ENCODE measurements at places on chromosomes 7 and 10.

- DNase-seq: no peak
Measured at GRCh38 chr7:71198887-71199286, 66.9 kb downstream of the GALNT17 start.

GRCh38 chr10:24209432-24209771, 464 bp downstream of the KIAA1217 start:
- DNase-seq: no peak

GRCh38 chr10:94183666-94184264, 179.0 kb downstream of the NOC3L start:
- no peak for DNase-seq

DNA sequence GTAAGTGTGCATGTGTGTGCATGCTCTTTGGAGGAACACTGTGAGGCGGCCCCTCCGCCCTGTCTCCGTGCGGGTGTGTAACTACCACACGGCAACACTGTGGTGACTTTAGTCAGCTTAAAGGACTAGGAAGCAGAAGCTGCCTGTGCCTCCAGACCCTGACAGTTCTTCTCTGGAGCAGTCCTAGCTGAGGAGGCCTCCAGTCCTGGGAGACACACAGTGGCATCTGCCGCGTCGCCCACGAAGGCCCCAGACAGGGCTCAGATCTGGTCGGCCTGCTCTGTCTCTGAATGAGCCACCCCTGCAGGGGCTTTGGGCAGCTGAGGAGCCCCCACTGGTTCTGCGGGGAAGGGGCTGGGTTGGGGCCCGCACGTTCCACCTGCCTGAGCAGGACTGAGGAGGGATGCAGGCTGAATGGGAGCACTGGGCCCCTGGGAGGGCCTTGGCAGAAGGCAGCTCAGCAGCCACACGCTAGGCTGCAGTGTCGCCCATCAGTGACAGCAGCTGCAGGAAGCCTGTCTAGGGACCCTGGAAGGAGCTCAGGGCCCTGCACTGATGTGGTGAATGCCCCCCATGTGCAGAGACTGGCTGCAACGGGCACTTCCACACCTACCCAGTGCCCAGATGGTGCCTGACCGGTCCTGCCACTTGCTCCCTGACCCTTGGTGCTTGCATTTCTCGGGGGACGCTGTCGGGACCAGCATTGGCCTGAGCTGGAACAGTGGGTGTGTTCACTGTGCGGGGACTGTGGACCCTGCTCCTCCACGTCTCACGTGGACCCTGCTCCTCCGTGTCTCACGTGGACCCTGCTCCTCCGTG, 27.3 kb upstream of the KNDC1 start:
- no peak for DNase-seq

GRCh38 chr7:130298544-130299326, 5.8 kb downstream of the CPA4 start:
- DNase-seq: no peak

- DNase-seq: no peak
Measured at GRCh38 chr7:101618207-101618839, 10.8 kb downstream of the MYL10 start.

- DNase-seq: peak; percentile 69
Measured at GRCh38 chr10:102645741-102646609, 1.7 kb downstream of the TRIM8 start.

DNA sequence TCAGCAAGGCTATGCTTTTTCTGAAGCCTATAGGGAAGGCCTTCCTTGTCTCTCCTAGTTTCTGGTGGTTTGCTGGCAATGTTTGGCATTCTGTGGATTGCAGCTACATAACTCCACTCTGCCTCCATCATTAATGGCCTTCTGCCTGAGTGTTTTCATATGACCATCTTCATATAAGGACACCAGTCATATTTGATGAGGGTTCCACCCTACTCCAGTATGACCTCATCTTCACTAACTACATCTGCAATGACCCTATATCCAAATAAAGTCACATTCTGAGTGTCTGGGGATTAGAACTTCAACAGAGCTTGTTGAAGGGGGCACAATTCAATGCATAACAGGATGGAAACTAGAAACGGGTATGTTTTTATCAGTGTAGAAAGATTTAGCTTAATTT, 22.1 kb downstream of the CAV1 start:
- DNase-seq: no peak

- DNase-seq: no peak
Measured at GRCh38 chr7:24924375-24924774, 55.6 kb downstream of the OSBPL3 start.

GRCh38 chr10:3397231-3397630, 224.6 kb upstream of the PITRM1 start:
- DNase-seq: no peak

DNA sequence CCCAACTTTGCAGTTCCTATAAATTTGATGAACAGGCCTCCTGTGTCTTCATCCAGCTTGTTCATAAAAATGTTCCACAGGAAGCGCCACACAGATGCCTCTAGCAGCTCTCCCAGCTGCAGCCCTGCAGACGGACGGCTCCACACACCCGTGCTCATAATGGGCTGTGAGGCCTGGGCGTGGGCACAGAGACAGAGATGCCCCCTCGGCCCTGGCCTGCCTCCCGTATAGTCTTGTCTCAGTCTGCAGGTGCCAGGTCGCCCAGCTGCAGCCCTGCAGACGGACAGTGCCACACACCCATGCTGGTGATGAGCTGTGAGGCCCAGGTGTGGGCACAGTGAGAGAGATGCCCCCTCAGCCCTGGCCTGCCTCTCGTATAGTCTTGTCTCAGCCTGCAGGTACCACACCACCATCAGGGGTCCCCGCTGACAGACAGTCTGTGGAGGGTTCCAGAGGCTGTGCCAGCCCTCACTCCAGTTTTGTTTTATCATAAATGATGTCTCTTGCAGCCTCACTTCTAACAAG, 189.9 kb downstream of the TCERG1L start:
- DNase-seq: no peak

Data from activated naive CD4-positive, alpha-beta T cell treated with anti-CD3 and anti-CD28 coated beads, Interleukin-2, amount 50 U/mL, for 72 hours (primary cell).